Heart left ventricle (tissue), 16 donors: ENCODE measurements at places on chromosomes 3 and 15.

- no peak for DNase-seq
These were observed 92.6 kb downstream of the ALDH1A2 start for GRCh38 chr15:57972864-57973263.

- no peak for DNase-seq
These were observed 16.2 kb upstream of the CERS3 start for GRCh38 chr15:100544946-100545345.

DNA sequence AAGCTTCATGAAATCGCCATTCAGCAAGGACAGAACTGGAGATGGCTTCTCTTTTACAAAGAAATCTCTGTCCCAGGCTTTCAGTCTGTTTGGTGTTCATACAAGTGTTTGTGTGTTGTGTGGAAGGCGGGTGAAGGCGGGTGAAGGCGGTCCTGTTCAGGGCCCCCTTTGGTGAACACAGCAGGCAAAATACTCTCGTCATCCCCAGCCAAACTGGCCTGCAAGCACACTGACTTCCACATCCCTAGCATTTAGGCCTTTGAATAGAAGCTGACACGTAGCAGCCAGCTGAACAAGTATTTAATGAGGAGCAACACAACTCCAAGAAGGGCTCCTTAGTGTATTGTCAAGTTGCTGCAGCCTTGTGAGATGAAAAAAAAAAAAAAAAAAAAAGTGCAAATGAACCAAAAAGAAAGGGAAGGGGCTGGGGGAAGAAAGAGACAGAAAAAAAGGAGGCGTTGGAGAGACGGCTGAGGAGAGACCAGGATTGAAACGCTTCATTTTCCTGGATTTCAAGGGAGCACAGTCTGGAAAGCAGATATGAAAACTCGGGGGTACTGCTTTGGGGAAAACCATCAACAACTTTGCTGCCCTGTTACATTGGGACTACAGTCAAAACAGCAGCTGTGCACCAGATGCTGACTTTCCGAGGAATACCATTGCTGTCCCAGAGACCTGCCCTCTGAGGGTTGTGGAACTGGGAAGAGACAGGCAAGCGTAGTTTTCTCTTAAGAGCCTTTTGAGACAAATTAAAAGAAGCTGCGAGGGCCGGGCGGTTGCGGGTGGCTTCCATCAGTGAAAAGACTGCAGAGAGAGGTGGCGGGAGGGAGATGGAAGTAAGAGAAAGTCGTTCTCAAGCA lies 74.6 kb downstream of the TGFBR2 start:
- DNase-seq, result peak; percentile 59

GRCh38 chr3:140273542-140274195 lies 338.7 kb downstream of the CLSTN2 start:
- DNase-seq, result no peak

GRCh38 chr3:34178415-34178814 lies 380.0 kb downstream of the PDCD6IP start:
- no peak for DNase-seq

DNA sequence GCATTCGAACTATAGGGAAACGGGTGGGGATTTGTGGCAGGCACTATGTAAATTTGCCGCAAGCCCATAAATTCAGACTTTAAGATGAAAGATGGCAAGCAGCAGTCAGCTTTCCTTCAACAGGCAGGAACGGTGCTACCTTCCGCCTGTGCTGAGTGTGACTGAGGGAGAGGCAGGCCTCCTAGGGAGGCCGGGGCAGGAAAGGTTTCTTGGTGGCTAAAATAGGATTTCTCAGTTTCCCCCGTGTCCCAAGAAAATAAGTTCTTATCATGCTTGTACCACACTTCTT lies 12.5 kb downstream of the FLNB start:
- no peak for DNase-seq
